H7 (cell line): ENCODE measurements at places on chromosomes 6 and 20.

GRCh38 chr6:52055451-52055850, 32.0 kb downstream of the PKHD1 start:
- DNase-seq: no peak

DNA sequence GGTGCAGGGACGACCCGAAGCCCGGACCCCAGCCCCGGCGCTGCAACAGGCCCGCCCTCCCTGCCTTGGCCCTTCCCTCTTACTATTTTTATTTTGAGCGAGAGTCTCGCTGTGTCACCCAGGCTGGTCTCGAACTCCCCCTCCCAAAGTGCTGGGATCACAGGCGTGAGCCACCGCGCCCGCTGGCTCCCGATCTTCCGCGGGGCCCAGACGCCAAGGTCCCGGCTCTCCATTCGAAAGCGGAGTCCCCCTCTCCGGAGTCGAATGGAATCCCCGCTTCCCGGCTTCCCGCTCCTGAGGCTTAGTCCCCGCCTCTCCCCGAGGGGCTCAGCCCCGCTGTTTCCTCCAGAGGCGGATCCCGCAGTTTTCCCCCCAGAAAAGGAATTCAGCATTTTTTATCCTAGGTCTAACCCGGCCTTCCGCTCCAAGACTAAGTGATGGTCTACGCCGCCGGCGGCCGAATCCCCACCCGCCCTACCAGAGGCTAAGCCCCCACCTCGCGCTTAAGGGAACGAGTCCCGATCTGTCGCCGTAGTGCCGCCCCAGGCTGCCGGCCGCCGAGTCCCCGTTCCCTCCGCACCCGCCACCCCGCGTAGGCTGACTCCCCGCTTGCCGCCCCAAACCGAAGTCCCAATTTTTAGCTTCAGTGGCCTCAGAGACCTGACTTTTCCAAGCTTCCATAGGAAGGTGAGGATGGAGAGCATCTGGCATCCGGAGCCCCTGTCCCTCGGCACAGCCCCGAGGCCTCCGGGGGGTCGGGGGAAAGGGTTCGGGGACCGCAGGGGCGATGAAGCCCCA, 11.5 kb upstream of the TMC2 start:
- DNase-seq: peak; percentile 84

GRCh38 chr20:11130554-11131166, 456.9 kb upstream of the JAG1 start:
- DNase-seq: no peak

GRCh38 chr6:33195304-33196165, 3.3 kb upstream of the COL11A2 start:
- peak; percentile 40 for DNase-seq

- no peak for DNase-seq
These were observed 113.8 kb downstream of the PRND start for GRCh38 chr20:4835244-4836177.
